ENCODE measurements at places on chromosomes 13 and 19.

DNA sequence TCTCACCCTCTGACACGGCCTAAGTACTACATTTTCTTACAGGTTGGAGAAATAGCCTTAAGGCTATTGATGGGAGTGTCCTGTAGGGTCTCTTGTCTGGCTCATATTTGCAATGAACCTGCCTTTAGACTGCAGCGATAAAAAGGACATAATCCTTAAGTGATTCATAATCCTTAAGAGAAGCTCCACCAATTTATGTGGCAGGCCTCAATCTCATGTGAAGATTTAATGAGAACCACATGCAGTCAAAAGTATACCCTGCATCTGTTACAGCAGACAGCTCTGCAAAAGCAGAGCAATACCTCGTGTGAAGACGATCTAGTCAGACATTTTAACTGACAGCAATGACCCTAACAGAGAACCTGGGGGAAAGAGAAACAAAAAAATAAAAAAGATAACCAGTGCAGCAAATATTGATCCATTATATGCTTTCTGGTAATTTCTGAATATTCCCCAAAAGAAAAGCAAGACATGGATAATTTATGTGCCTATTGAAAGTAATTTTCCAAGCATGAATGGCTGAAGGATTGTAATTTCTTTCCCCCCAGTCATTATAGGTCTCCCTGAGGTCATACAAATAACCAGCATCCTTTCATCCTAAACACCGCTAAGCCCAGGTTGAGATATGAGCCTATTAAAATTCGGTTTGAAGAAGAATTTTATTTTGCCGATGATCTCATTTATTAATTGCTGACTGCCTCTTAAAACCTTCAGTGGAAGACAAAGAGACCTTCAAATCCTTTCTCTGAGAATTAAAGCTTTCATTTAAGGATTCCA, 321.8 kb upstream of the NBEA start:
- DNase-seq = no peak

GRCh38 chr19:40266912-40267600, 18.1 kb downstream of the AKT2 start:
- no peak for DNase-seq

DNA sequence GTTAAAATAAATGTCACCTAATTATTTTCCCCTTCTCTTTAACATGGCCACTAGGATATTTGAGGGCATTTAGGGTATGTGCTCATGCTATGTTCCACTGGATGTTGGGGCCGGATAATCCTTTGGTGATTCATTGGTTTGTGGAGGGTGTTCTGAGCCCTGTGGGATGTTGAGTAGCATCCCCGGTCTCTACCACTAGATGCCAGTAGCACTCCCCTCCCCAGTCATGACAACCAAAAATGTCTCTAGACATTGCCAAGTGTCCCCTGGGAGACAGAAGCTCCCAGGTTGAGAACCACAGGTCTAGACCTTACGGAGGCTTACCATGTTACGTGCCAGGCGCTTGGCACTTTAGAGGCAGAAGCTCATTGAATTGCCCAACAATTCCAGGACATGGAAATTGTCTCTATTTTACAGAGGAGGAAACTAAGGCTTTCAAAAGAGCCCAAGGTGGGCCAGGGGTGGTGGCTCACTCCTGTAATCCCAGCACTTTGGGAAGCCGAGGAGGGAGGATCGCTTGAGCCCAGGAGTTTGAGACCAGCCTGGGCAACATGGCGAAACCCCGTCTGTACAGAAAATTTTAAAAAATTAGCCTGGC, 14.1 kb downstream of the SHANK1 start:
- no peak for DNase-seq

- DNase-seq = no peak
Measured at GRCh38 chr13:41962994-41963393, 2.1 kb upstream of the VWA8 start.

GRCh38 chr13:79485014-79485811, 4.3 kb downstream of the NDFIP2 start:
- DNase-seq = no peak

DNA sequence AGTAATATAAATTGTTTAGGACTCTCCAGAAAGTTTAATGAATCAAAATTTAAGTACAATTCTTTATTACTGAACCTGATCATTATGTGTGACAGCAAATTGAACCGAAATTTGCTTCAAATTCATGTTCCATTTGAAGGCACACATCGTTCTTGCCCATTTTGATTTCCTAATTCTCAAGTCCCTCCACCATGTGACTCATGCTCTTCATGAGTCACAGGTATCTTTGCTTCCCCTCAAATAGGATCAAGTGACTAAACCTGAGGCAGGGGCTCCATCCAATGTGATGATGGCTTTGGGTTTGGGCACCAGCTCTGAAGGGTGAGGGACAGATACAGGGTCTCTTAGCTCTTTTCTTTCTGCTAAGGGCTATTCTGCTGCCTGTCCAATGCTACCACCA, 86.1 kb downstream of the THSD1 start:
- DNase-seq = no peak

DNA sequence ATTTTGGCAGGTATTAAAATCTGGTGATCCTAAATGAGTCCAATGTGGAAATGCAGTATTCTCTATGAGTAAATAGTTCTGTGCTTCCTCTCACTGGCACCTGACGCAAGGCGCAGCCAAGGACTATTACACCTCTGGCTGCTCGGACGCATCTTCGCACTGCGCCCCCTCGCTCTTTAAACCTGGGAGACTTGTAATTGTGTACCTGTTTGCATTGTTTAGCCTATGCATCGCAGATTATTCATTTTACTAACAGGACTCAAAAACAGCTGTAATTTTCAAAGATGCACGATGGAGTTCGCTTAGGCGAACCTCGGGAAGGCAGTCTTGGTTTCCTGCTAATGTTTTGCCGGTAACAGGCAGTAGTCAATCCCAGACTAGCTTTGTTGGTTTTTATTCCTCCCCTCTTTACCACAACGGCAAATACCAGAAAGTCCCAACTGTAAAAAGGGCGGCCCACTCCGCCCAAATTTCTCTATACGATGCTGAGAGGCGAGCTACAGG, 113.2 kb downstream of the KCNRG start:
- DNase-seq = peak; percentile 74

DNA sequence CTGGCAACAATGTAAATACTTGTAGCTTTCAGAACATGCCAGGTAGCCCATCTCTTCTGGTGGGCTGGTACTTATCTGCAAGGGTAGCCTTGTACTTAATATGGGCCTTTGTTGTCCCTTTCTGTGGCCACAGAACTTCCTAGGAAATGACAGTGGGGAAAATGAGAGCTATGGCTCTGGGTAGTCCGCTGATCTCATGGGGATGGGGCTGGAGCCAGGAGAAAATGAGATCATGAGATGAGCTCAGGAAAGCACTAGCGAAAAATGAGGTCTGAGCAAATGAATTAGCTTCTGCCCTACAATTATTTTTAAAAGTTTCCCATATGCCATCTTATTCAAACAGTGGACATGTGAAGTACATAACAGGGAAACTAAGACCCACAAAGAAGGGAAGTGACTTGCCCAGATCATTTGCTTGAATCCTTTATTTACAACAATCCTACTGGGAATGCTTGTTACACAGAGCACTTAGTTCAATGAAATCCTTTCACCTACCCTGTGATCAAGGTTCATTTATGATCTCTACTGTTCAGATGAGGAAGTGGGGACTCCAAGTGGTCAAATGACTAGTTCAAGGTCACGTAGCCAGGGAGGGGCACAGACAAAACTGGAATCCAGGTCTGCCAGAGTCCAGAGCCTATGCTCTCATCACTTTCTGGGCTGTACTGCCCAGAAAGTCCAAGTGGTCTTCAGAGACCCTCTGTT, 87.1 kb downstream of the PTPRS start:
- DNase-seq = no peak

DNA sequence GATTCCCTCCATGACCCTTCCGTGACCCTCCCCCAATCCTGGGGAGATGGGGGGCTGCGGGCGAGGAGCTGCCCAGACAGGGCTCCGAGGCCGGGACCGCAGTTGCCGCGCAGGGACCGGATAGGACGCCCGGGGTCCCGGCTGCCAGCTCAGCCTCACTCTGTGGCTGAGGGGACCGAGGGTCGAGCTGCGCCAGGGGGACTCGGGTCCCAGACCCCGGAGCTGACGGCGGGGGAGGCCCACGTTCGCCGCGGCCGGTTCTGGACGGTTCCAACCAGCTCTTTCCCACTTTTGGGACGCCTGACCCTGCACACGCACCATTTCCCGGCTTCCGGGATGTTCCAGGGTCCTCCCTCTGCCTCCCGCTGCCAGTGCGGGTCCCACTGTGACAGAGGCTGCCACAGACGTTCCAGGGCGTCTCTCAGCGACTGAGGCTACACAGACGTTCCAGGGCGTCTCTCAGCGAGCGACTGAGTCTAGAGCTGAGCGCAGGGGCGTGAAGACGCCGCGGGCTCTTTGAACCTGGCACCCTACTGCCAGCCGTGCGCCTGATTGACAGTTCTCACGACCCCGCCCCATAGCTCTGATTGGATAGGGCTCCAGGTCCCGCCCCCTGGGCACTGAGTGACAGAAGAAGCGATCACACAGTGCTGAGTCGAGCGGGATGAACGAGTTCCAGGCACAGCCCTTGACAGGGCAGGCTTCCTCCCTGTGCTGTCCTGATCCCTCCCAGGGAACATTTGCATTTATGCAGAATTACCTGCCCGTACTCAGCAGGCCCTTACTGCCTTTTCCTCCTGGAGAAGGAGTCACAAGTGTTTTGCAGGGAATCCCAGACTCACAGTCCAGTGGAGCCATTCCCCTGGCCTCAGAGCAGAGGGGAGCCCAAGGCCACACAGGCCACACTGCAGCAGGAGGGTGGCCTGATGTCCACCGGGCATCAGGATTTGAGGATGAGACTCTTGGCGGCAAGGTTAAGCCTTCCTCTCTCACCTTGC, at the start of gene ZNF563:
Gene ZNF563, minus strand, starts transcription at position 472 of the 998 bp plus-strand sequence. Its CDS starts 151 bp downstream, at position 321.
- peak; percentile 93 for DNase-seq

Data from T-helper 1 cell (primary cell).